ENCODE measurements at places on chromosomes 2 and 18. TPM values are rescaled to one million over a fixed set of nuclear protein-coding genes. Genes with fewer than 3 reads are reported as not detected.

Gene BCL11A
- total RNA-seq = 12.7 TPM

DNA sequence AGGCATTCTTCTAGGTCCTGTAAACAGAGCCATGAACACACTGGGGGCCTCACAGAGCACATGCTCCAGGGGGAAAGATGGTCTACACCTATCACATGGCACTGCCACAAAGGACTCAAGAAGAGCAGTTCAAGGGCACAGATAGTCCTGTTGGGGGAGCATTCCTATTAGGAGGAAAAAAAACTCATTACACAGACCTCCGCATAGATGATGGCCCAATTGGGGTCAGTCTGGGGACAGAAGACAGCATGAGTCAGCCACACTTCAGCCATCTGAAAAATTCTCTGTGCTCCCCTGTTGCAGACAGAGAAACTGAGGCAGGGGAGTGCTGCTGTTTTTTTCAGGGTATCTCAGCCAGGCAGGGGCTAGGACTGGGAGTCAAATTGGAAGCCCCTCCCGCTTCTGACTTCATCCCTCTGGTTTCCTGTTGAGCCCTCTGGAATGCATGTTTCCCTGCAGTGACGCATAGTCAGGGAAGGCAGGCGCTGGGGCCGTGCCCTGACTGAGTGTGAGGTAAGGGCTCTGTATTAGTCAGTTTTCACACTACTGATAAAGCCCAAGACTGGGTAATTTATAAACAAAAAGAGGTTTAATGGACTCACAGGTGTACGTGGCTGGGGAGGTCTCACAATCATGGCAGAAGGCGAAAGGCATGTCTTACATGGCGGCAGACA is 67.9 kb downstream of the RHOB start:
- peak; percentile 95 for DNase-seq

DNA sequence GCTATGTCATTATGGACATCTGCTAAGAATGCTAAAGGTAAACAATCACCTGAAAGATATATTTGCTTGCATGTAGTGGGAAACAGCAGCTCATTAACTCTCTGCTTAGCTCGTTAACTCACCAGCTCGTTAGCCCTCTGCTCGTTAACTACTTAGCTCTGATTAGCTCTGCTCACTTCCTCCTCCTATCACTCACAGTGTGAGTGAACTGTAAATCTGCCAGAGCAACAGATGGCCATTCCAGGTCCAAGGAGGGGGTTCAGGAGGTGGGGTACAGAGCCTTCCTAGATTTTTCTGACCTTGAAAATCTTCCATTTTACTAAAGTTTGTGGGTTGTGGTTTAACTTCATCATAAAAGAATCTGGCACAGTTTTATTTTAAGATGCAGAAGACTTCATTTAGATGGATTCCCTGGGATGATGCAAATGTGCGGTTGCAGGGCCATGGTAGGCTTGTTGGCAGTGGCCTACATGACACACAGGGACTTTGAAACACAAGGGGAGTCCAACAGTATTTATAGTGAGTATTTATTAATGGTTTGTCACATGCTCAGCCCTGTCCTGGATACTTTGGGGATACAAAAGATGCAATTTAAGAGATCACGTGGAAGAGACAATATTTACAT is 1633.7 kb upstream of the CELF4 start:
- no peak for DNase-seq

Gene AKAIN1
- not detected for total RNA-seq

DNA sequence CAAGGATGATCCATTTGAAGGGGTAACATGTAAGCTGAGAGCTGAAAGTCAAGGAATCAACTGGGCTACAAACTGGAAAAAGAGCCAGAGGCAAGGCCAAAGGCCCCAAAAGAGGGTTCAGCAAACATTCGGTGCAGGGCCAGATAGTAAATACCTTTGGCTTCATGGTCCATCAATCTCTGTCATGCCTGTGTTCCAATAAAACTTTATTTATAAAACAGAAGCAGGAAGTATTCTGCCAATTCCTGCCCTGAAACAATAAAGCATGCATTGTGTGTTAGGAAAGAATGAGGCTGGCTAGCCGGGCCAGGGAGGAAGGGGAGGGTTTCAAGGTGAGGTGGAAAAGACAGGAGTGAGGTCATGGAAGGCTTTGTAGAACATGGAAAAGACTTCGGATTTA is 107.1 kb downstream of the LBH start:
- no peak for DNase-seq

DNA sequence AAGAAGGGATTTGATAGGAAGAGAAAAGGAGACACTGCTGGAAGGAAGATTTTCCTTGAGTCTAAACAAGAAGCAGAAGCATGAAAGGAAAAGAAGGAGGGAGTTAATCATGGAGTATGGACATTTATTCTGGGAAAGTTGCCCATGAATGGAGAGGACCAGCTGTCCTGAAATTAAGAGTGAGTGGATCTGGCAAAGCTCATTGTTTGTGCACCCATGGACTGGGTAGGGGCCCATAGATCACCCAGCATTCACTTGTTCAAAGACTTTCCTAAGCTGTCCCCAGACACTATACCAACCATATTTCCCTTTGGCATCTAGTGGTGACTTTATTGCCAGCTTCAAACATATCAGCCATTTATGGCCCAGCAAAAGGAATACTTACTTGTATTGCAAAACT is 422.7 kb downstream of the FBXO15 start:
- DNase-seq = no peak

DNA sequence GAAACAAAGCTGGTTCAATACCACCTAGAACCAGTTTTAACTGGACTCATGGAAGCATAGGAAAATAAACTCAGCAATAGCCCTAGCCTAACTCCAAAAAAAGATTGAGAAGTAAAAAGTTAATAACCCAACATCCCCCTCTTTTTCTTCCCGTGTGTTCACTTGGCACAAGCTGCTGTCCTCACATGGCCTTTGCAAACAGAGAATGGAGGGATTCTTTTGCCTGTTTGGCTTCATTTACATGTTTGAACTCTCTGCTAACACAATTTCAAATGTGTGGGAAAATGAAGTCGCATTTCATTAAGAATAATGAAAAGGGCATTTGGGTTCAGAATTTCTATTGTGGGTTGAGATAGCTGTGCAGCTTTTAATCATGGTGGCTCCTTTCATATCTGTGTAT is 589.2 kb upstream of the LRRTM1 start:
- no peak for DNase-seq

Gene DLGAP1
- 1.7 TPM for total RNA-seq

GRCh38 chr18:70355620-70356385 is 67.0 kb downstream of the SOCS6 start:
- no peak for DNase-seq

GRCh38 chr18:68735483-68736343 is 20.8 kb upstream of the TMX3 start:
- peak; percentile 37 for DNase-seq

Gene NEU2
- not detected for total RNA-seq

GRCh38 chr18:46062781-46063180 is 9.3 kb downstream of the PSTPIP2 start:
- DNase-seq = peak; percentile 91

Measured in mammary epithelial cell (primary cell).